Fibroblast of the aortic adventitia (primary cell): ENCODE measurements at places on chromosomes 3 and 15.

GRCh38 chr3:161337311-161337710 lies 34.0 kb downstream of the SPTSSB start:
- no peak for DNase-seq

GRCh38 chr3:182568261-182568660 lies 225.0 kb upstream of the ATP11B start:
- no peak for DNase-seq

- peak; percentile 31 for DNase-seq
Measured at GRCh38 chr15:91099995-91100813, at the start of gene SV2B. SV2B (plus strand) TSS chr15:91100257; CDS start chr15:91226264, 126,007 bp downstream.

GRCh38 chr3:100982710-100983109 lies 10.5 kb downstream of the ABI3BP start:
- peak; percentile 90 for DNase-seq

- no peak for DNase-seq
Measured at GRCh38 chr3:112847692-112848091, 1.0 kb upstream of the CD200R1L start.
